Activated CD4-positive, alpha-beta T cell treated with anti-CD3 and anti-CD28 coated beads, Interleukin-2, amount 50 U/mL, for 24 hours (primary cell): ENCODE measurements at places on chromosomes 5 and 9.

DNA sequence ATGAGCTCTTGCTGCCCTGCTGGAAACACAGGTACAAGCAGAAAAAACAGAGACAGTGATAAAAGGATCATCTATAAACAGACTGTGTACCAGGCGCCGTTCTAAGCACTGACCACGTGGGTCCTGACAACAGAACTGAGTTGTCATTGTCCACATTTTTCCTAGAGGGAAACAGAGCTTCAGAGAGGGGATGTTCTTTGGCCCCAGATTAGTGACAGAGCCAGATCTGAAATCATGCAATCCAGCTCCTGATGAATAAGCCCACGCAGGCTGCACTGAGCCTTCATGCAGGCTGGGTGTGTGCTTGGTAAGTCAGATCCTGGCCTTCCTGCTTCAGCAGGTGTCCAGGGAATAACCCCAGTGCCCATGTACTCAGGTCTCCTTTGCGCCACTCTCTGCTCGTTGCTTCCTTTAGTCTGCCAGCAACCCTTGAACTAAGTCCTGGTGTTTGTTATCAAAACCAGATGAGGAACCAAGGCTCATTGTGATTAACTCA is 22.8 kb upstream of the TCF7 start:
- DNase-seq, result no peak

DNA sequence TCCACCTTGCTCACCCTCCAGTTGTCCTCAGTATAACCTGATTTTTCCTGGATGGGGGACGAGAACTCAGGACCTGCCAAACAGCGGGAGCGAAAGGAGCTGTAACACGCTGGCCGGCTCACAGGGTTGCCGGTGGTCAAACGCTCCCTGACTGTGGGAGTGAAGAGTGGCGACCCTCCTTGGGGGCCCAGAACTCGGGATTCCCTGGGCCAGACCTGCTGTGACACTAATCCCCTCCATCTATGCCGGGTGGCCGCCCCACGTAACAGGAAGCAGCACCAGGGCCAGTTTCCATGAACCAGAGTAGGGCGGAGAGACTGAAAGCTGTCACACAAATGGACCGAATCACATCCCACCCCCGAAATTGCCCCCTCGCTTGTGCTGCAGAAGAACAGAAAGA is 1809.2 kb upstream of the ACO1 start:
- no peak for DNase-seq

GRCh38 chr9:107016383-107016782 is 153.4 kb downstream of the ZNF462 start:
- DNase-seq, result no peak

DNA sequence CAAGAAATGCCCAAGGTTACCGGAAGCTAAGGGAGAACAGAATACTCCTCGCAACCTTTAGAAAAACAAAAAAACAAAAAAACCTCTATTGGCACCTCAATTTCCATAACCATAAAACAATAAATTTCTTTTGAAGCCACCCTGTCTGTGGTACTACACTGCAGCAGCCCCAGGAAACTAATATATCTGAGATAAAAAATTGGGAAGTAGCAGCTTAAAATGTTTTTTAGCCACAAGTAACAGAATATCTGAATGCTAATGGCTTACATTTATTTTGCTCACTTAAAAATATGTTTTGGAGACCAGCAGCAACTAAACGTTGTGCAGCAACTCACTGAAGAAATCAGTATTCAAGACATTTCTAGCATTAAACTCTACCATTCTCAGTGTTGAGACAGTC is 969.6 kb downstream of the DNAH5 start:
- no peak for DNase-seq

GRCh38 chr5:127084656-127085055 is 11.4 kb upstream of the C5orf63 start:
- DNase-seq, result no peak

GRCh38 chr5:94021246-94021645 is 279.8 kb upstream of the POU5F2 start:
- no peak for DNase-seq
